ENCODE measurements at places on chromosomes 3 and 15.

DNA sequence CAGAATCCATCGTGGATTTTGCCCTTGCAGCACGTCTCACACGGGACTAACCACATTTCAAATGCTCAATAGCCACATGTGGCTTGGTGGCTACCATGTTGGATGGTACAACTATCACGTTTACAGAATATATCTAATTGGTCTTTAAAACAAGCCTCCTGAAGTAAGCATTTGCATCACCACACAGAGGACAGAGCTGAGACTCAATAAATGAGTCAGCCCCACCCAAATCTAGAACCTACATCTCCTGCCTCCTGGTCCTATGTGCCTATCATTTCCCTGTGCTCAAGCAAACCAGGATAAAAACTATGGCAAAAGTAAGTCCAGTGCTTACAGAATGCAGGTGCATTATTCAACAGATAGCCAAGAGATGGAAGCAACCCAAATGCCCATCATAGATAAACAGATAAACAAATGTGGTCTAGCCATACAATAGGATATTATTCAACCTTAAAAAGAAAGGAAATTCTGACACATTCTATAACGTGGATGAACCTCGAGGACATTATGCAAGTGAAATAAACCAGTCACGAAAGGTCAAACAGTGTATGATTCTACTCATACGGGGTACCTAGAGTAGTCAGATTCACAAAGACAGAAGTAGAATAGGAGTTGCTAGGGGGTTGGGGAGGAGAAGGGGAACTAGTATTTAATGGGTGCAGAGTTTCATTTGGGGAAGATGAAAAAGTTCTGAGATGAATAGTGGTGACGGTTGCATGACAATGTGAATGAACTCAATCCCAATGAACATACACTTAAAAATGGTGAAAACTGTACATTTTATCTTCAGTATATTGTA is 43.9 kb downstream of the SRGAP3 start:
- DNase-seq = no peak

GRCh38 chr3:76754247-76754646 is 285.7 kb upstream of the ROBO2 start:
- DNase-seq = no peak

DNA sequence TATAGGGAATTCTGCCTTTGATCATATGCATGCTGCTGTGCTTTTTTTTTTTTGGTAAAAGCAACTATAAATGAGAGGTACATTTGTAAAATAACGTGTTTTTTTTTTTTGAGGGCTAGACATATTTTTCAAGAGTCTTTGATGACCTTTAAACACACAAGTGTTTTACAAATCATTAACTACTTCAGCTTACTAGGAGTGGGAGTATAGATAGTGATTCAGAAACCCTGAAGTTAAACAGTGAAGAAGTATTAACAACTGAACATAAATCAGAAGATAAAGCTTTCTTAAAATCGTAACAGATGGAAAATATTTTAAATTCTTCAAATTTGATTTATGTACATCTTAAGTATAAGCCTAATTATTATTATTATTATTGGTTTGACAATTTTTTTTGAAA is 2.9 kb upstream of the GMNC start:
- DNase-seq = no peak

DNA sequence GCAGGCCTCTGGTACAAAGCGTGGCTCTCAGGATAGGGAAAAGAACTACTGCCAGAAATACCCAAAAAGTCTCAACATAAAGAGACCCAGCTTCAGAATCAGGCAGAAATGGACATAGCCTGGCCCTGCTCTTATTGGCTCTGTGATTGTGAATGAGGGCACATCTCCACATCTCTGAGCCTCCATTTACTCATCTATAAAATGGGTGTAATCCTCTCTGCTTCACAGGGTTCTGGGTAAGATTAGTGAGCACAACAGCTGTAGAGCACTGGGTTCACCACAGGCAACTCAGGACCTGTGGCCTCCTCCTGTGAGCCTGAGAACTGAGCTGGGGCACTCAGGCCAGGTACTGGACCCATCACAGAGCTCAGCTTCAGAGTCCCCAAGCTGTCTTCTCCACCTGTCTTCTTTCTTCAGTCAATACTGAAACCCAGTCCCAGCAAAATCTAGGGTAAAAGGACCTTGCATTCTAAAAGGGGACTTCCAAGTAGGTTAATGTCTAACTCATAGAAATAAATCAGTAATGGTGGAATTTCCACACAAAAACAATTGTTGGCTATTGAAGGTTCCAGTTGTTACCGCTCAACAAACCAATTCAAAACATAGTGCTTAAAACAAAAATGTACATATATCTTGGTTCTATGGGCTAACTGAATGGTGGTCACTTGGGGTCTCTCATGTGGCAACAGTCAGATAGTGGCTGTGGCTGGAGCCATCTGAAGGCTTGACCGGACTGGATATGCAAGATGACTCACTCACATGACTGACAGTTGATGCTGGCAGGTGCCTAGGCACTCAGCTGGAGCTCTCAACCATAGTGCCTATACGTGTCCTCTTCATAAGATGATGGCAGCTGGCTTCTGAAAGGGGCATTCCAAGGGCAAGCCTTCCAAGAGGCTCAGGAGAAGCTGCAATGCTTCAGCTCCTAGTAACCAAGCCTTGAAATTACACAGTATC is 47.3 kb downstream of the TRIM42 start:
- no peak for DNase-seq

- no peak for DNase-seq
Observed at GRCh38 chr3:42517117-42517516, 14.7 kb downstream of the VIPR1 start.

DNA sequence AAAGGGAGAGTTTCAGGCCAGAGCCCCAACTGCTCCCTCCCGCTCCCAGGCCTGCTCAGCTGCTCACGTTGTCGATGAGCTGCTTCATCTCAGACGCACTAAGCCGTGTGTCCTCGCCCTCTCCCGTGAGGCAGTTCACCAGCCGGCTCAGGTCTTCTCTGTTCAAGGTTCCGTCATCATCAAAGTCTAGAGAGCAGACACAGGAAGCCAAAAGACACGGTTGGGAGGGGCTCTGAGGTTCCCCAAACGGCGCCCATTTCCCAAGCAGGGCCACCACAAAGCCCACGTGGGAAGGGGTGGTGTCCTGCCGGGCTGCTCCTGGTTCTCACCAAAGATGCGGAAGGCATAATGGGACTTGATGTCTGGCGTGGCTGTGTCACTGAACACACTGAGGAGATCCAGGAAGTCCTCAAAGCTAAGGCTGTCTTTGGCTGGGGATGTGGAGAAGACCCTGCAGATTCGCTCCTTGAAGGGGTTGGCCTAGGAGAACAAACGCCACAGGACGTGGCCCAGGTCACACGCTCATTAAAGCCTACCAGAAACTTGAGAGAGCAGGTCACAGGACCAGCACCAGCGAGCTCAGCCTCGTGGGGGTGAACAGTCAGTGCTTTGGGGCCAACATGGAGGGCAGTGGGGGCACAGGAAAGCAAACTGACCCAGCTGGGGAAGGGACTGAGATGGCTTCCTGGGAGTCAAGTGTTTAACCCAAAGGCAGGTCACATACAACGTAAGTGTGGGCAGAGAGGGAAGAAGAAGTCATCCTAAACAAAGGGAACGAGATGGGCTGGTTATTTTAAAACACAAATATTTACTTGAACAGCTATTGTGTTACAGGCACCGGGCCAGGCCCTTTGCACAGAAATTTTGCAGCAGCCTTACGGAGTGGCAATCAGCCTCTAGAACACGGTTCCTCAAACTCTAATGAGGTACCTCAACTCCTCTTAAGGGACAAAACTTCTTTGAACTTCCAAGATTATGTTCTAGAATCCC is 2.4 kb downstream of the CIB1 start:
- peak; percentile 31 for DNase-seq

GRCh38 chr3:183638101-183638852 is 2.9 kb downstream of the KLHL24 start:
- DNase-seq = no peak
